ENCODE measurements at places on chromosomes 7 and 10.
A peak's percentile ranks its signal among the peaks of the same experiment; 100 is the strongest.

DNA sequence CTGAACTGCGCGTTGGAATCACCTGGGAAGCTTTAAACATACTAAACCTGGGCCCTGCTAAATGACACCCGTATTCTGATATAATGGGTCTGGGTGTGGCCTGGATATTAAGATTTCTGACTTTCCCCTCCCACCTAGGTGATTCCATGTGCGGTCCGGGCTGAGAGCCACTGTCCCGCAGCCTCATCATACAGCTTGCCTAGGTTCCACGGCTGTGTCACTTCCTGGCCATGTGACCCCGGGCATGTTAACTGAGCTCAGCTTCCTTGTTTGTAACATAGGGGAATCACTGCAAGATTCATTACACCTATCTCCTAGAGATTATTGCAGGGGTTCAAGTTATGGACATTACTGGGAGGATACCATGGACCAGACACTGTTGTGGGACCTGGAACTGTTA is 472.7 kb upstream of the GALNT17 start:
- peak; percentile 14 for DNase-seq

DNA sequence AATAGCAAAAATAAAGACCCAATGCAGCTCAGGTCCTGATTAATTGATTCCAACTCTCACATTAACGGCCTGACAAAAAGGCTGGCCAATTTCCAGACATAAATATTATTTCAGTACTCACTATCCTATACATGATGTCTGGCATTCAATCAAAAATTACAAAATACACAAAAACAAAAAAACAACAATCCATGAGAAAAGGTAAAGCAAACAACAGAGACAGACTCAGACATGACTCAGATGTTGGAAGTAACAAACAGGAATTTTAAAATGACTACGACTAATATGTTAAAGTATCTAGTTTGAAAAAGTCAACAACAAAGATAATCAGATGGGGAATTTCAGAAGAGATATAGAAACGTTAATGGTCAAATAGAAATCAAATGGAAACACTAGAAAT is 152.8 kb downstream of the AMPH start:
- DNase-seq, result no peak

DNA sequence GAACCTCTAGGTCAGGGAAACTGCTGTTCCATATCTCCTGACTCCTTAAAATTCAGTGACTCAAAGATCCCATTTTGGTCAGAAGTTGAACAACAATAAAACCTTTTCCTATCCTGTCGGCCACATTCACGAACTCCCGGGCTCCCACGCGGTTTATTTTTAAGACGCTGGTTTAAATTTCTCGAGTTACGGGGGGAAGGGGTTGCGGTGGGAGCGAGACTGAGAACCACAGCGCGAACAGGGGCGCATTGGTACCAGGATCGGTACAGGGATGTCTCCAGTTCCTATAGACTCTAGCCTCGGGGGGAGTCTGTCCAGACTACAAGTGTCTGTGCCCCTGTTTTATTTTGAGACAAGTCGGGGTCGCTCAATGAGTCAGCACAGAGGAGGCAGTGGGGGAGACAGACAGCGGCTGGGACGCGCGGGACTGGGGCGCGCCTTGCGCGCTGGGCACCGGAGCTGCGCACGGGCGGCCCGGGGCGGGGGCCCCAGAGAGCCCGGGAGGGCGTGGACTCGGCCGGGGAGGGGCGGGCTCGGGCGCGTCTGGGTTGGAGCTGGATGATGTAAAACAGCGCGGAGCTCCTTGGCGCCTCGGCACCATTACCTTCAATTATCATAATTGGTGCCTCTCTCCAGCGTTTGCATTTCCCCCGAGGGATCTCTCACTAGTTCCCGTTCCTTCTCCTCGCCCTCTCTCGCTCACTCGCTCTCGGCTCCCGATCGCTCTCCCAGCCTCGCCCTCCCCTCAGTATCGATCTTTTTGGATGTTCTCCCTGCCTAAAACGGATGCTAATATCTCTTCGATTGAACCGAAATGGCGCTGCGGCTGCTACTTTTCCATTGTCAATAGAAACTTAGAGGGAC is 8.7 kb upstream of the BAMBI start:
- no peak for DNase-seq

- DNase-seq, result no peak
Observed at GRCh38 chr10:26543567-26544306, 105.6 kb downstream of the APBB1IP start.

- no peak for DNase-seq
Observed at GRCh38 chr7:30521532-30521931, 16.9 kb upstream of the GGCT start.

GRCh38 chr7:27930910-27931476 is 191.0 kb downstream of the TAX1BP1 start:
- no peak for DNase-seq

- no peak for DNase-seq
Observed at GRCh38 chr10:115947104-115947503, 325.9 kb downstream of the GFRA1 start.

- no peak for DNase-seq
Observed at GRCh38 chr10:6729071-6729774, 149.1 kb upstream of the PRKCQ start.

- DNase-seq, result no peak
Observed at GRCh38 chr10:28241741-28242399, 61.0 kb downstream of the MPP7 start.

DNA sequence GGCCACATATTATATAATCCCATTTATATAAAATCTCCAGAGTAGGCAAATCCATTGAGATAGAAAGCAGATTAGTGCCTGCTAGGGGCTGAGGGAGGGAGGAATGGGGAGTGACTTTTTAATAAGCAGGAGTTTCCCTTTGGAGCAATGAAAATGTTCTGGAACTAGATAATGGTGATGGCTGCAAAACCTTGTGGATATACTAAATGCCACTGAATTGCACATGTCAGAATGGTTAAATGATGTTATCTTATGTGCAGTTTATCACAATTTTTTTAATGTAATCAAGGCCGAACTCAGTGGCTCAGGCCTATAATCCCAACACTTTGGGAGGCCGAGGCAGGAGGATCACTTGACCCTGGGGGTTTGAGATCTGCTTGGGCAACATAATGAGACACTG is 145.5 kb upstream of the AUTS2 start:
- no peak for DNase-seq

- no peak for DNase-seq
Observed at GRCh38 chr7:96303105-96303685, 18.7 kb downstream of the SLC25A13 start.

DNA sequence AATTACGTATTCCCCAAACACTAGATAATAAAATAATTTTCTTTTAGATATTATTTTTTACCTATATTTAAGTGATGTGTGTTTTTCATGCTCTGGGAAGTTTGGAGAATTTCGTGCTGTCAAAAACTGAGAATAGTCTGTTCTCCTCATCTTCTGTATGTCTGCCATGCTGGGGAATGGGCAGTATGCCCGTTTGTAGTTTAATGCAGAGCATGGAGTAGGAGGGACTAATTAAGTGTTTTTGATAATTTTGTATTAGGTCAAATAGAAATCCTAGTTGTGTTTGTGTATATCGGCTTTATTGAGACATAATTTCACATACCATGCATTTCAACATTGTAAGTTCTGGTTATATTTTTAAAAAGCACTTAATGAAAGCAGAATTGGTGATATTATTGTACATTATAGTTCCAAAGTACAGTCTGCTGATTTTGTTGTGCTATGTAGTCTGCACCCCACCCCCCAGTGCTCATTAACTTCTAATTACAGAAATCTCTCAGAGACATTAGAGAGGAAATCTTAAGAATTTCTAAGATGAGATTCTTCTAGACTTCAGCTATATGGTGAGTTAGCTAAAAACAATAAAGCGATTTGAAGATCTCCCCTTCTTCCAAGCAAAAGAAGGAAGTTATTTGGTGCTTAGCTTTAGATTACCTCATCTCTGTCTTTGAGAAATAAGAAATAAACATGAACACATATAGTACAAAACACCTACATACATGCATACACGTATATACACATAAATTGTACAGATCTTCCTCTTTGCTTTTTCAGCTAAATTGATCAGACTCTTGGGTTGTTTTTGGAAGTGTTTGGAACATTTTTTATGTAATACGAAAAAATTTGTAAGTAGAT is 22.2 kb downstream of the ZRANB1 start:
- DNase-seq, result no peak

GRCh38 chr7:29839302-29839701 is 33.0 kb downstream of the WIPF3 start:
- DNase-seq, result no peak

DNA sequence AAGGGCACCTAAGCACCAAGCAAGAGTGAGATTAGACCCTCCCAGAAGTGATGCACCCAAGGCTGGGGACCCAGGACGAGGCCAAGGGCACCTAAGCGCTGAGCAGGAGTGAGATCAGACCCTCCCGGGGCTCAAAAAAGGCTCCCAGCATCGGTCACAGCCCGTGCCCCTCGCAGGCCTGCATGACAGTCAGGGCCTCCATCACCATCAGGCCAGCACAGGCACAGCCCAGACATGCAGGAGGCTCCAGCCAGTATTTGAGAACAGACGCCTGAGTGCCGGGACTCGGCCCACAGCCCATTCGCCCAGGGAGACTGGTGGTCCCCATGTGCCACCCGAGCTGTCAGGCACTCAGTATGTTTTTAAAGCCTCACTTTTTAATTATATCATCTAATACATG is 595.9 kb downstream of the PTPRN2 start:
- DNase-seq, result no peak

DNA sequence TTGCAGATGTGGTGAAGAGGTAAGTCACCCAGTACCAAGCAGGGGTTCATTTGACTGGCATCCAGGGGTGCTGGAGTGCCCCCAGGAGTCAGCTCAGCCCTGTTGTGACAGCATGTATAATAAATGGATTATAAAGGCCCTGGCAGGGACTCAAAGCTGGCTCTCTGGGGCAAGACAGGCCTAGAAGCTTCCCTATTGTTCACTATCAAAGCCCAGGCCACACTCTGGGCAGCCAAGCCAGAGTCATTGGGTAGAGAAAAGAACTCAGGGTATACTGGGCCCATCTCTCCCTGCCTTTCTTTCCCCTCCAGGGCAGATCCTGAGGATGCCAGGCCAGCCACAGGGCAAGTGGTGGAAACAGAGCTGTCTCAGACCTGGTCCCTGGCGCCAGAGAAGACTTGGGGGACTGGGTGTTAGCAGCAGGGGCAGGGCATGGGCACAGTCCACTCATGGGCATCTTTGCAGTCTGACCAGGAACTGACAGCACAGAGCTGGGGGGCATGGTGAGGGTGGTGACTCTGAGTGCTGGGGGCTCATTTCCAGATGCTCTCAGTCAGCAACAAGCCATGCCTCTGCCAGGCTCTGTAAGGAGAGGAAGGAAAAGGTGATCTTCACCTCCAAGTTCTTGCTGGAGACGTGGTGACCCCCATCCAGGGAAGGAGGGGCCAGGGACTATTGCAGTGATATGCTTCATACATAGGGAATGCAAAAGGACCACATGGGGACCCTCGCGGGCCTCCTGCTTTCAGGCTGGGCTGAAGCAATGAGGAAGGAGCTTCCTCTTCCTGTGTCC is 11.7 kb downstream of the RBP3 start:
- no peak for DNase-seq

GRCh38 chr7:4073052-4073451 is 609.0 kb upstream of the FOXK1 start:
- DNase-seq, result no peak

DNA sequence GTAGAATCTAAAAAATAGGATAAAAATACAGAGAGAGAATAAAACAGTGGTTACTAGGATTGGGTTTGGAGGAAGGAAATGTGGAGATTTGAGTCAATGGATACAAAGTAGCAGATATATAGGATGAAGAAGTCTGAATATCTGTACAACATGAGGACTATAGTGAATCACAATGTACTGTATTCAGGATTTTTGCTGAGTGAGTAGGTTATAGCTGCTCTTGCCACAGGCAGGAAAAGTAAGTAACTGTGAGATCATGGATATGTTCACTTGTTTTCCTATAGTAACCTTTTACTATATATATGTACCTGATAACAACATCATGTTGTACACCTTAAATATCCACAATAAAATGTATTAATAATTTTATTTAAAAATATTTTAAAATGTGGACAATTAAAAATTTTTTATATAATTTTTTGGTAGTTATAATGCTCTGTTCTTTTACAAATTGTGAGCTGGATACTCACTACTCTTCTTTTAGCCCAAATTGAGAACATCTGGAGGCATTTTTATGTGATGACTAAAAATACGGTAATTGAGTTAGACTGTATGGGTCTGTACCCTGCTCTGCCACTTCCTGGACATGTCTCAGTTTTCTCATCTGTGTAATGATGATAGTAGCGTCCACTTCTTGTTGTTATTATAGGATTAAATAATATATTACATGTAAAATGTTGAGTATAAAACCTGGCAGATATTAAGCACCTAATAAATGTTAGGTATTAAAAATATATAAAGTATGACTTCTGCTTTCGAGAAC is 439.1 kb downstream of the AUTS2 start:
- no peak for DNase-seq

DNA sequence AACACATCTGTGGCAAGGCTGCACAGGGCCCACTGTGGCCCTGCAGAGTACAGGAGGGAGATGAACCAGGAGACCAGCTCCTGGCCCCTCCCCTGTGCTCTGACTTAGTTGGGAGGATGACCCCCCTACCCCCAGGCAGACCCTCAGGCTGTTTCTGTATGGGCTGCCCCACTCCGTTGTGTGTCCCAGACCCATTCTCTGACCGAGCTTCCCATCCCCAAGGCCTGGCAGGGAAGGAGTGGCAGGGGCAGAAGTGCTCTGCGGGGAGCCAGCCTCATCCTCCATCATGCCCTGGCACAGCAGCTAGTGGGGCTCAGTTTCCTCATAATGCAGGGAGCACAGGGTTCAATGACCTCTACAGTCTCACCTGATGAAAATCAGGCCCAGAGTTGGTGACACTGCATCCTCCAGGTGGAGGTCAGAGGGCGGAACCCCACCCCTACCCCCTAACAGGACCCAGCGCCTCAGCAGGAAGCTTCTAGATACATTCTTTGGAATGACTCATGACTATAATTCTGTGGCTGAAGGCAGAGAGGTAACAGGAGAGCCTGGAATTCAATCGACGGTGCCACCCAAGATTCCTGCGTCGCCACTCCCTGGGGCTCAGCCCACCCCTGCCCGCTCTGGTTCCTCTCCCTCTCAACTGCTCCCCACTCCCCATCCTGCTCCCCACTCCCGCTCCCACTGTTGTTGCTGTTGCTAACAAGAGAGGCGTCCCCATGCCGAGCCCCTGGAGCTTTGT is 18.2 kb downstream of the PODXL start:
- no peak for DNase-seq

Measured in CD4-positive, alpha-beta T cell (primary cell).